Psoas muscle (tissue), 8 donors: ENCODE measurements at places on chromosomes 13 and 19.
A peak's percentile ranks its signal among the peaks of the same experiment; 100 is the strongest.

GRCh38 chr19:37977391-37977790, 70.4 kb downstream of the SIPA1L3 start:
- DNase-seq: no peak

GRCh38 chr19:47028195-47028601, 8.6 kb downstream of the NPAS1 start:
- DNase-seq: no peak

GRCh38 chr13:101242720-101243119, 173.6 kb downstream of the NALCN start:
- DNase-seq: no peak

DNA sequence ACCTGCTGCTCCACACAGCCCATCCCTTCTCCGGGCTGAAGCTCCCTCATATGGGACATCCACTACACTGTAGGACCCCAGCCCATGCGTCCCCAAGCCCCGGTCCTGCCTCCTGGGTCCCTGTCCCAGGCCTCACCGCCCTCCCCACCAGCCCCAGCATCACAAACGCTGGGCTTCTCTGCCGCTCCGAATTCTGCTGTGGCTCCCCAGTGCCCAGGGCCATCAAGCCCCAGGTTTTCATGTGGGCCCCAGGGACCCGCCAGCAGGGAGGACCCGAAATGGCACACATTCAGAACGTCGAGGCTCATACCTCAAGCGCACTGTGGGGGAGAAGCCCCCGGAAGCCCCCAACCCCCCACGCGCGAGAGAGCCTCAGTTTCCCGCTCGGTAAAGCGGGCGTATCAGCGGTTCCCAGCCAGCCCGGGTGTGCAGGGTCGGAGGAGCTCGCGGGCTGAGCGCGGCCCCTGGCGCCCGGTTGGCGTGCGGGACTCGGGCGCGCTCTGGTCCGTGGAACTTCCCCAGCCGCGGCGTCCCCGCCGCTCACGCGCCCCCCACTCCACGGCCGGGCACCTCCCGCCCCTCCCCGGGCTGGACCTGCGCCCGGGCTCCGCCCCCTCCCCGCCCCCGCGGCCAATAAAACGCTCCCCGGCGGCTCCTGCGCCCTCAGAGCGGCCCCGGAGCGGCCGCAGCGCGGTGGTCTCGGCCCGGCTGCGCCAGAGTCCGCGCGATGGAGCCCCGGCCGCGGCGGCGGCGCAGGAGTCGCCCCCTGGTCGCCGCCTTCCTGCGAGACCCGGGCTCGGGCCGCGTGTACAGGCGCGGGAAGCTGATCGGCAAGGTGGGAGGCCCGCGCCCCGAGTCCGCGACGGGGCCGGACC, at the start of gene PLK5:
Gene PLK5, plus strand, starts transcription at position 666 of the 875 bp plus-strand sequence. CDS start 2,920 bp downstream, outside the sequence.
- no peak for DNase-seq

DNA sequence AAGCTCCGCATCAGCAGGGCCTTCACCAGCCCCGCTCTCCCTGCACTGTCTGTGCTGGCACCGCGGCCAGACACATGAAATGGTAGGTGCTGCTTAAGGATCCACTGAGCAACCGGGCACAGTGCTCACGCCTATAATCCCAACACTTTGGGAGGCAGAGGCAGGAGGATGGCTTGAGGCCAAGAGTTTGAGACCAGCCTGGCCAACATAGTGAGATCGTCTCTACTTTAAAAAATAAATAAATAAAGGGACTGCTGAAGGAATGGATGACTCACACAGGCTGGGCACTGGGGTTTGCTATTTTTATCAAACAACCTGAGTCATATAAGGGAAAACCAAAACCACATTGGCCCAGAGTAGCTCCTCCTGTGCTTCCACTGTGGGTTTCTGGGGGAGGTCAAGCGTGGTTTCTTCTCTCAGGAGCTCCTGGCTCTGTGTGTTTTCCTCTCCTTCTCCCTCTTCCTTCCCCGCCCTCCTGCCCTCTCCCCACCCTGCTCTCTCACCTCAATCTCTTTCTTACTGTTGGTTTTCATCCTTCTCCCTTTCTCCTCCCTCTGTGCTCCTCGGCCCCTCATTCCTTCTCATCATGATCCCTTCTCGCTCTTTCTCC, 21.3 kb downstream of the VRK3 start:
- peak; percentile 73 for DNase-seq
